NCI-H1694 treated with DMSO at 0.1 percent for 48 hours (cell line): ENCODE measurements at places on chromosomes 16 and 17.

DNA sequence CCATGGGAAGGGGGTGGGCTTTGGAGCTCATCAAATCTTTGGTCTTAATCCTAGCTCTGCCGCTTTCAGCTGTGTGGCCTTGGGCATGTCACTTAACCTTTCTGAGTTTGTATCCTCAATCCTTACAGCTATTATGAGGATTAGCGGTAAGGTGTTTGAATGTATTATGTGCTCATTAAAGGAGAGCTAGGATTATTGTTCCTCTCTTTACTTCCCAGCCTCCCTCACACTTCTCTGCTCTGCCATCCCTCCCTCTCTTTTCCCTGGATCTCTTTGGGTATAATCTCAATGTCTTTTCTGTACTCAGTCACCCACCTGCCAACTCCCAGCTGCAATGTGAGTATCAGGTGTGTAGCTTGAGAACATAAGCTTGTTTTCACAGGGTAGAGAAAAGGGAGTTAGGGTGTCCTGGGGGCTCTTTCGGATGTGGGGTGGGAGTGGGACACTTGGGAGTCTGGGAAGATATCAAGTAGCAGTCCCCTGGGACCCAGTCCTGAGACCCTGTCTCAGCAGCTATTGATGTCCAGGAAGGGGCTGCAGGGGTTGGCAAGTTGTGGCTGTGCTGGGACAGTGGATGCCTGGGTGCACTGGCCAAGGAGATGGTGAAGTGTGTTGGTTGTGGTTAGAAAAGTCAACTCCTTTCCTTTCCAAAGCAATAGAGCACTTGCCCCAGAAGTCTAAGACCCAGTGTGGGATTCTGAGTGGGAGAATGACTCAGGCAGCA lies 1.8 kb downstream of the EFNB3 start:
- DNase-seq = no peak

DNA sequence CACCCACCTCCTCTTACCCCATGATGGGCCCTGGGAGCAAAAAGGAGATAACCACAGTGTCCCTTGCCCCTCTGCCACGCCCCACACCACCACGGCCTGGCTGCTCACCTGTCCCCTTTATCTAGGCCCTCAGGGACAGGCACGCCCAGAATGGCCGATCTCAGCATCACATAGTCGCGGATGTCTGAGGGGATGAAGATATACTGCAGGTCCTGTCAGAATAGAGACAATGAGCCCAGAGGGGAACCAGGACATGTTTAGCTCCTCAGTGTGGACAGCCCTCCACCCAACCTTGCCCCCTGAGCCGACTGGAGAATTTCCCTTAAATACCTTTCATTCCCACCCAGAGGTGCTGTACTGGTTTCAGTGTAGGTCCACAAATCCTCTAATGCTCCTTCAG lies 15.2 kb downstream of the ST6GALNAC2 start:
- DNase-seq = no peak

DNA sequence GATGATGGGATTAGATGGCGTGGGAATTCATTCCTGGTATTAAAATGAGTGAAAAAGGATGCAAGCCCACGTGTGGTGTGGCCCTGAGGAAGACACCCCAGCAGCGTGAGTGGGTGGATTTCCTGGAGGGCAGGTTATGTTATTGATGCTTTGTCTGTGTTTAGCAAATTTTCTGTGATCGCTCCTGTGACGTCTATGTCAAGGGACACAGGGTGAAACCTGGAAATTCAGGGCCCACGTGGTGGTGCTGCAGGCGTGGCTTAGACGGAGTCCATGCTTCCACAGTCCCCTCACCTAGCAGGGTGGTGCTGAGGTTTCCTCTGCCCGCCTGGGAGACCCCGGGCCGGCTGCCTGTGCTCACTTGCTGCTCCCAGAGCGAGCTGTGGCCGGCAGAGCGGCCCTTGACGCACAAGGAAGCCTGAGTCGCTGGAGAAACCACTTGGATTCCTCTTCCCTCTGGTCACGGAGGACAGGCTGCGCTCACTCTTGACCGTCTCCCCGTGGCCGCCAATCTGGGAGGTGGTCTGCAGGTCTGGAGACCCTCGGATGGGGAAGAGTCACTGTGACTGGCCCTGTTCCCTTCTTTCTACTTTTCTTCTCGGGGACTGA lies 23.4 kb downstream of the BAIAP2 start:
- no peak for DNase-seq

- DNase-seq = no peak
These were observed 36.4 kb upstream of the CD300E start for GRCh38 chr17:74659889-74660288.

DNA sequence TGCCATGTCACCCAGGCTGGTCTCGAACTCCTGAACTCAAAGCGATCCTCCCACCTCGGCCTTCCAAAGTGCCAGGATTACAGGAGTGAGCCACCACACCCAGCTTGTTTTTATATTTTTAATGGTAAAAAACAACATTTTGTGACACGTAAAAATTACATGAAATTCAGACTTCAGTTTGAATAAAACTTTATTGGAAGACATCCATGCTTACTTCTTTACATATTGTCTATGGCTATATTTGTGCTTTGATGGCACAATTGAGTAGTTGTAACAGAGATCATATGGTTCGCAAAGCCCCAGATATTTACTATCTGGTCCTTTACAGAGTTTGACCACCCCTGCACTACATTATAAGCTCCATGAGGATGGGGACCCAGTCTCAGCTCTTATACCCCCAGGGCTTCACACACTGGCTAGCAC lies 1.8 kb upstream of the FDXR start:
- DNase-seq = no peak

GRCh38 chr17:9240659-9241370 lies 219.5 kb downstream of the NTN1 start:
- DNase-seq = no peak

DNA sequence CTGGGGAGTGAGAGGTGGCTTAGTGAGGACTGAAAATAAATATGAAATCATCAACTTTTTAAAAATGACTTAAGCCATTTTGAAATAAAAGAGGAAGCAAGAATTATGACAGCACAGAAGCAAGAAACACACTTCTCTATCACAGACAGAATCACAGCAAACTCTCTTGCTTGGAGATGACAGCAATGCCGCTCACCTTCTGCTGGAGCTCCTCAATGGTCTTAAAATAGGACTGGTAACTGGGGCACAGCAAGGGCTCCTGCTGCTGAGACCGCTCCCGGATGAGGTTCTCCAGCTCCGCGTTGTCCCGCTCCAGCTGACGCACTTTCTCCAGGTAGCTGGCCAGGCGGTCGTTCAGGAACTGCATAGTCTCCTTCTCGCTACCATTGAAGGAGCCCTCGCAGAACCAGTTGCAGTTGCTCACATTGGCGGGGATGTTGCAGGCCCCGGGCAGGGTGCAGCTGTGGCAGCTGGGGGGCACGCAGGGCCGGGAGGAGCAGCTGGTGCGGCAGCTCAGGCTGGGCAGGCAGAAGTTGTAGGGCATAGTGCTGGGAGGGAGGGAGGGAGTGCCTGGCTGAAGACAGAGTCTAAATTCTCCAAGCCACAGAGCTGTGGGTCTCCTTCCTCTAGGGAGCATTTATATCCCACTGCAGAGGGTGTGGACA lies at the start of gene KRT31:
KRT31 (minus strand) TSS at position 613 of the 665 bp plus-strand sequence; CDS start at position 544, 69 bp downstream.
- DNase-seq = no peak

GRCh38 chr17:2457913-2458312 lies 53.8 kb downstream of the METTL16 start:
- DNase-seq = no peak

GRCh38 chr16:4513086-4513860 lies 25.3 kb downstream of the CDIP1 start:
- DNase-seq = no peak

GRCh38 chr17:50948711-50949110 lies 82.6 kb upstream of the TOB1 start:
- DNase-seq = no peak

- DNase-seq = no peak
These were observed 17.7 kb upstream of the SMURF2 start for GRCh38 chr17:64679710-64680216.

GRCh38 chr16:55040366-55041086 lies 109.9 kb downstream of the IRX5 start:
- DNase-seq = no peak

DNA sequence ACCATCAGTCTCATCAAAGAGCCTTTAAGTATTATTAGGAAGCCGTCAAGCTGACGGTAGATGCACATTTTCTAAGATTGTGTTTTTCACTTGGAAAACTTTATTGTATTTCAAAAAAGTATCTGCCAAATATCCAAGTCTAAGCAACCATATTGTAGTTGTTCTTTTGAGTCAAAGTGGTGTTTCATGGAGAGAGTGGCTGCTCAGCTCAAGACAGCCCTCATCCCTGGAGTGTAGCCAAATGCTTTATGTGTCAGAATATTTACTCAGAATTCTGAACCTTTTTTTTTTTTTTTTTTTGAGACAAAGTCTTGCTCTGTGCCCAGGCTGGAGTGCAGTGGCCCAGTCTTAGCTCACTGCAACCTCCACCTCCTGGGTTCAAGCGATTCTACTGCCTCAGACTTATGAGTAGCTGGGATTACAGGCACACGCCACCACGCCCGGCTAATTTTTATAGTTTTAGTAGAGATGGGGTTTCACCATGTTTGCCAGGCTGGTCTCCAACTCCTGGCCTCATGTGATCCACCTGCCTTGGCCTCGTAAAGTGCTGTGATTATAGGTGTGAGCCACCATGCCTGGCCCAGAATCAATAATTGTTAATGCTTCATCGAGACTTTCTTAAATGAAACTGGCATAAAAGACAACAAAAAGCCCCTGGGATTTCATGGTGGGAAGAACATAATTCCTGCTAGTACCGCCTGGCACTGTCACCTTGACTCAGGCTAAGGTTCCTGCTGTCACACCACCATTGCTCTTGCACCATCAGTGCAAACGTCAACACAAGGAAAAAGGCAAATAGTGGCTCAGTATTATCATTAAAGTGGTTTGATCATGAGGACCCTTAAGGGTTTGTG lies 45.5 kb downstream of the PRKCA start:
- DNase-seq = no peak

DNA sequence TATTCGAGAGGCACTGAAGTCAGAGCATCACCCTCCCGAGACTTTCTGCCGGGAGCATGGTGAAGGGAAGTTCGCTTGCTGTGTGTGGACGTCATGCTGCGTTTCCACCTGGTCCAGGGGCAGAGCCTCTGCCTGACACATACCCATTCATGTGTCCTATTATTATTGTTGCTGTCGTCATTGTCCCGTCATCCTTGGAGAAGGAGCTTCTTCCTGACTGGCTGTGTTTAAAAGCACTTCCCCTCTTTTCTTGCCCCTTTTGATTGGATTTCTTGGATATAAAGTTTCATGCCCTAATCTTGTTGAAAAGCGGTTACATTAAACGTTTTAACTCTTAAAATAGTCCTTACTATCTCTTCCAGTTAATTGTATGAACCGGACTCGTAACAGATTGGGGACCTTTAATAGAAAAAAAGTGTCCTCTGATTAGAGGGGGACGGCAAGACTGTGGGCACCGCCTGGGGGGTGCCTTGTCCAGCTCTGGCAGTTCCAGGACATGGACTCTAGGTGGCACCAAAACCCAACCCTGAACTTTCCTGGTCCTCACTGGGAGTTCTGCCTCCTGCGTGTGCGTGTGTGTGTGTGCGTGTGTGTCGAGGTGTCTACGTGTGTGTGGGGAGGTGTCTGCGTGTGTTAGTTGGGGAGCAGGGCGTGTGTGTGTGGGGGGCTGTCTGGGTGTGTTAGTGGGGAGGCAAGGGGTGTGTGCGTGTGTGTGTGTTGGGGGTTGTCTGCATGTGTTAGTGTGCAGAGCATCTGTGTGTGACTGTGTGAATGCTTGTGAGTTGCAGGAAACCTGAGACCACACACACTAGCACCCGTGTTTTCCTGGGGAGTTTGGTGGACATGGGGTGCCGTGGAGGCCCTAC lies 133.3 kb upstream of the CIBAR2 start:
- no peak for DNase-seq

- peak; percentile 89 for DNase-seq
These were observed 47.6 kb upstream of the MGAT5B start for GRCh38 chr17:76820561-76820960.

DNA sequence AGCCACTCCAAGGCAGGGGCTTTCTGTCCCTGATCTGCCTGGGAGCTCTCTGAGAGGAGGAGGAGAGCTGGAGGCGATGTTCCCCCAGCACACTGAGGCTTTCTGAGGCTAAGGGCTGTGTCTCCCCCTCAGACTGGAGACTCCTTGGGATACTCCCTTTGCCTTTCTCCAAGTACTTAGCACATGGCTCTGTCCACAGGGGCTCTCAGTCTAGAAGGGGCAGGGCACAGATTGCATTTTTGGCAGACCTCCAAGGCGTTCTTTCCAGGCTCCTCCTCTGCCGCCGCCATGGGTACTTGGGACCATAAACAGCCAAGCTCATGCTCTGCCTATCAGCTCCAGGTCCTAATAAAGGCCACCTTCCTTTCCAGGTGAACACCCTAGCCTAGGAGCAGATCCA lies 1.8 kb upstream of the GIP start:
- DNase-seq = no peak

DNA sequence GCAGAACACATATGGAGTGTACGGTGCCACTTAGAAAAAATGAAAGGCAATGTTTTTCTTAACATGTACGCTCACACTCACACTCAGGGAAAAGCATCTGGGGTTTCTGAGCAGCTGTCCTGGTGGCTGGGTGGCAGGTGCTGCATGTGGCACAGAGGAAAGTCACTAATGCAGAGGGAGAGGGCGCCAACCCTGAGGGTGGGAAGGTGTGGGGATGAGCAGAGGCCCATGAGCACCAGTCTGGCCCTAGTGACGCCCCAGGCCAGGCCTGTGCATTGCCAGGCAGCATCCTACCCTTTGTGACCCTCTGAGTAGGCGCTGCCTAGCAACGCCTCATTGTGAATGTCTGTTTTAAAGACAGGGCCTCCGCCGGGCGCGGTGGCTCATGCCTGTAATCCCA lies 19.1 kb upstream of the LCMT1 start:
- DNase-seq = no peak

DNA sequence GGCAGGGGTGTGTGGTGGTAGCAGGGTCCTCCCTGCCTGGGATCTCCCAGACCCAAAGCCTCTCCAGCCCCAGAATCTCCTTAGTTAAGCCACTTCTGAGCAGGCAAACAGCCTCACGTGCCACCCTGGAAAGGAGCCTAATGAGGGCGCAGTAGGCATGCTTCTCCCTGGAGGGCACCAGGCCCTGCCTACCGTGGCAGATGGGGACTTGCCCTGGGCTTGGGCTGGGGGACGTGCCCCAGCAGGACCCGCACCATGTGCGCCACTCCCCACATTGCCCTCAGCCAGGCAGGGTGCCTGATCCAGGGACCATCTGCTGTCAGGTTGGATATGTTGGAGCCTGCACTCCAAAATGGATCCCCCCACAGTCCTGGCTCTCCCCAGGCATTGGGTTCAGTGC lies 14.2 kb downstream of the FAM83G start:
- DNase-seq = peak; percentile 96

- DNase-seq = no peak
These were observed 580.1 kb downstream of the WWOX start for GRCh38 chr16:78679546-78679945.

GRCh38 chr16:30644334-30644830 lies 6.4 kb upstream of the PRR14 start:
- DNase-seq = no peak
